ENCODE measurements at places on chromosomes 4 and X. TPM values are rescaled to one million over a fixed set of nuclear protein-coding genes. Genes with fewer than 3 reads are reported as not detected.
A peak's percentile ranks its signal among the peaks of the same experiment; 100 is the strongest.

MAP3K15 gene
- total RNA-seq: not detected

DNA sequence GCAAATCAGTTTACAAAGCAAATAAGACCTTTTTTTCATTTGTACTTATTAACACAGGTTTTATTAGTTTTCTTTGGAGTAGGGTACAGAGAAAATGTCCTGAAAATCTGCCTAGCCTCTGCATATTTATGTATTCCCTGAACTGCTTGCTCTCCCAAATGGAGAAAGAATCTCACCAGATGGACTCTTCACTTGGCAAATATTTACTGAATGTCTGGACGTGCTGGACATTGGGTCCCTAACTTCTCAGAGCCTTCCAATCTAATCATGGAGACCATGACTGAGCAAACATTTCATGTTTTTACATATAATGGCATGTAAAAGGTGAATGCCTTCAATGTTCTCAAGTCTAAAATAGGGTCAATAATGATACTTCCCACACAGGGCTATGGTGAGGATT lies 126.0 kb downstream of the CHRDL1 start:
- H3K4me3 ChIP-seq: no peak overlapping the region
- H3K27me3 ChIP-seq: peaks cover 6% of the 10 kb centered on the region
- no peaks in the 10 kb centered on the region for H3K4me1 ChIP-seq
- DNase-seq: no peak
- no peaks in the 10 kb centered on the region for H3K36me3 ChIP-seq

DNA sequence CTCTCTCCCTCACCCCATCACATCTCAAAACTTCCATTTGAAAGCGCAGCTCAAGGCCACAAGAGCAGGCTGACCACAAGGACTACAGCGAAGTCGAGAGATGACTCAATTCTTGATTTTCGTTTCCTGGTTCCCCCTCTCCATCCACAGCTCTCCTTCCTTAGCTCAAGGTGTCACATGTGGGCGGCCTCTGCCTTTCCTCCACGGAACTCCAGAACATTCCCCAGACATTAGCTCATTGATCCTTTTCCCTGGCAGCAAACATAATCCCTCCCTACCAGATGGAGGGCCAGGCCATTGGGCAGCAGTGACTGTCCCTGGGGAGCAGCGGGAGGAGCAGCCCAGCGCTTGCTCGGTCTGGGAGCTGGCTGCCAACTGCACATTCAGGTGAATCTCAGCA lies 56.3 kb downstream of the CCDC149 start:
- no peak for DNase-seq
- no peaks in the 10 kb centered on the region for H3K27me3 ChIP-seq
- H3K4me3 ChIP-seq: no peak overlapping the region
- no peak overlapping the region for H3K27ac ChIP-seq
- H3K4me1 ChIP-seq: peaks cover 43% of the 10 kb centered on the region

GATA1 gene
- not detected for total RNA-seq

POU4F2 gene
- not detected for total RNA-seq

- no peak for DNase-seq
- peak overlapping the region; percentile 45 for H3K27ac ChIP-seq
- H3K27me3 ChIP-seq: no peaks in the 10 kb centered on the region
- no peak overlapping the region for H3K4me3 ChIP-seq
- H3K4me1 ChIP-seq: peaks cover 29% of the 10 kb centered on the region
These were observed 61.5 kb downstream of the CCNI start for GRCh38 chr4:77014256-77014655.

- H3K4me3 ChIP-seq: no peak overlapping the region
- no peak for DNase-seq
- H3K4me1 ChIP-seq: no peaks in the 10 kb centered on the region
- no peaks in the 10 kb centered on the region for H3K36me3 ChIP-seq
- no peak overlapping the region for H3K27ac ChIP-seq
These were observed 1995.9 kb downstream of the C4orf33 start for GRCh38 chr4:131091896-131092295.

- H3K36me3 ChIP-seq: peaks cover 8% of the 10 kb centered on the region
- H3K27me3 ChIP-seq: peaks cover 95% of the 10 kb centered on the region
- H3K4me1 ChIP-seq: peaks cover 22% of the 10 kb centered on the region
- H3K27ac ChIP-seq: no peak overlapping the region
These were observed 5.4 kb upstream of the NEUROG2 start for GRCh38 chr4:112521123-112522023.
